ENCODE measurements at places on chromosomes 3 and 15.

DNA sequence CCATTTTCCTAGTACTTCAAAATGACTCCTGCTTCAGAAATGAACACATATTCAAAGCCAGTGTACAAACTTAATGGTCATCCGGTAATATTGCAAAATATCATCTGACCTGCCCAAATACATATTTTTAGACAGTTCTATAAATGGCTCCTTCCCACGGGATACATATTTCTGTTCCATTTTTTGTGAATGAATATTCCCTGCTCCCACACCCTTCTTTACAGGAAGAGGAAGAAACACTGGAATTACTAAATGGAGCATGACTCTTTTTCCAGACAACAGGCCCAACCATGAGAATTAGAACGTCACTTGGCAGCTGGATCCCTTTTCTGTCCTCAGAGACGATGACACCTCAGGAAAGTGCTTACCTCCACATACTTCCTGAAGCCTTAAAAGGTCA is 38.0 kb upstream of the CBLB start:
- no peak for DNase-seq

- no peak for DNase-seq
Measured at GRCh38 chr3:112335434-112335781, 2.5 kb downstream of the CD200 start.

DNA sequence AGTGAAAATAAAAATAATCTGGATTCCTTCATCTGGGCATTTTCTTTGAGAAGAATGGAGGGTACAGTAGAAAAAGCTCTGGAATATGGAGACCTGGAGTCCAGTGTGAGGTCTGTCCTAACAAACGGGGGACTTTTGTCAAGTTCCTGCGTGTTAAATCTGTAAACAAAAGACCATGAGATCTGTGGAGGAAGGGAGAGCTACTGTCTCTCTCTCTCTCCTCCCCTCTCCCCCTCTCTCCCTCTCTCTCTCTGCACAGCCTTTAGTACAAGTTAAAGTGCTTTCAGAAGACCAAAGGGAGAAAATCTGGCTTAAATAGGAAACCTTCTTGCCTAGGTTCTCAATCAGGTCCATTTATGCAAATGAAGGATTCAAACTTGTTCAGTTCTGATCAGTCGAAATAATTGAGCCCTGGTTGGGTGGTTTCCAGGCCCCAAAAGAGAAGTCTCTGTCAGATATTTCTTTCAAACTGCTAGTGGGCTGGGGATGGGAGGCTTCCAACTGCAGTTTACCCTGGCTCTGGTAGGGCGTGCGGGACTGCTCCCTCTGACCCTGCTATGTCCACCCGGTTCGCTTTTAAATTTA is 103.7 kb downstream of the SV2B start:
- no peak for DNase-seq

- DNase-seq: no peak
Measured at GRCh38 chr3:22792533-22792932, 410.6 kb upstream of the UBE2E2 start.

DNA sequence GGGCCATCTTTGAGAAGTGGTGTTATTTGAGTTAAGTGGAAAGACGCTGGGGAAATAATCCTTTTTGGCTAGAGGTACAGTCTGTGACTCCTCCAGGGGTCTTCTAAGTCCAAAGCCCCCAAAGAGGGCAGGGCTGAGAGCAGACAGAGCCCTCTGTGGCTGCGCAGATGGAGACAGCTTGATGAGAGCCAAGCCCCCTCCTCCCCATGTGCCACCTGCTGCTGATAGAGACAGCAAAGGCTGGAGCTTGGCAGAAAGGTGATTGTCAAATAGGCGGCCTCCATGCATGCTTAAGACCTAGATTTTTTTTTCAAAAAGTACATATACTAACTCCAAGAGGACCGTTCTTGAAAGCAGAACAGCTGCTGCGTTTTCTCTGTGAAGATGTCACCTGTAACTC is 72.4 kb downstream of the CRYGS start:
- DNase-seq: no peak

DNA sequence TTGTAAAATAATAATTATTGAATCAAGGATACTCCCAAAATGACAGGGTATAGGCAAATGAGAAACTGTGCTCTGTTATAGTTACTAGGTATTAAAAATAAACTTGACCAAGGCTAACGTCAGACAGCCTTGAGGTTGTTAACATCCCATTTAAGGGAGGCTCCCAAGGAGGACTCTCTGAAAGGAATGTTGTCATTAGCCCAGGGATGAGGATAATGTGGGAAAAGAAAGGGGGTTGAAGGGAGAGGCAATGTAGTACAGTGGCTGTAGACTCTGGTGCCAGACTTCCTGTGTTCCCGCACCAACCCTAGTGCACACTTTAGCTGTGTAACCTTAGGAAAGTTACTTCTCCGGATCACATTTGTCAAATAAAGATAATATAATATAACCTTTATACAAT is 47.0 kb upstream of the RARB start:
- no peak for DNase-seq

DNA sequence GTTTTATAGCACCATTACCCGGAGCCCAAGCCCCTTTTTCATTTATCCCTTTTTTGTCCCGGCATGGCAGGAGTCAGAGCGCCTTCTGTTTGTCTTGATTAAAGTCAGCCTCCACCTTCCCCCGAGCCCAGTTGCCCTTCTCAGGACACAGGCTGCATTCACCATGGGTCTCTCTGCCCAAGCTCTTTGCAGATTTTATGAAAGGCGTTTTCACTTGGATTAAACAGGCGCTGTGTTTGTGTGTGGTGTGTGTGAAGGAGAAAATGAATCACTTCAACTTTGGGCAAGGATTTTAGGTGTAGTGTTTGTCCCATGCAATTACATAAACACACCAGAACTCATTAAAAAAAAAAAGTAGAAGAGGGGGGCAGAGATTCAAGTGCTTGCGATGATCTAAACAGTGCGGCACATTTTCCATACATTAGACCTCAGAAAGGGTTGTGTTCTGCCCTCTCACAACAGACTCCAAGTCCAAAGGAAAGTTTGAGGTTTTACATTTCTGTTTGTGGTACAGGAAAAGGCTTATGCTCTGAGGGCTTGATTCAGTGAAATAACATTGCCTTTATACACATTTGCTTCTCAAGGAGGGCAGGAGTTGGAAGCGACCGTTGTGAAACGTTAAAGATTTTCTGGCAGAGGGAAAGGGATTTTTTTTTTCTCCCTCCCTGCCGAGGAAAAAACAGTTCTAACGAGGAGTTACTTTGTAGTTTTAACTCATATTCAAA is 14.5 kb upstream of the IL16 start:
- no peak for DNase-seq

- DNase-seq: no peak
Measured at GRCh38 chr15:91917686-91918360, 64.3 kb downstream of the SLCO3A1 start.

- no peak for DNase-seq
Measured at GRCh38 chr15:52359722-52360121, 64.1 kb upstream of the MYO5C start.

DNA sequence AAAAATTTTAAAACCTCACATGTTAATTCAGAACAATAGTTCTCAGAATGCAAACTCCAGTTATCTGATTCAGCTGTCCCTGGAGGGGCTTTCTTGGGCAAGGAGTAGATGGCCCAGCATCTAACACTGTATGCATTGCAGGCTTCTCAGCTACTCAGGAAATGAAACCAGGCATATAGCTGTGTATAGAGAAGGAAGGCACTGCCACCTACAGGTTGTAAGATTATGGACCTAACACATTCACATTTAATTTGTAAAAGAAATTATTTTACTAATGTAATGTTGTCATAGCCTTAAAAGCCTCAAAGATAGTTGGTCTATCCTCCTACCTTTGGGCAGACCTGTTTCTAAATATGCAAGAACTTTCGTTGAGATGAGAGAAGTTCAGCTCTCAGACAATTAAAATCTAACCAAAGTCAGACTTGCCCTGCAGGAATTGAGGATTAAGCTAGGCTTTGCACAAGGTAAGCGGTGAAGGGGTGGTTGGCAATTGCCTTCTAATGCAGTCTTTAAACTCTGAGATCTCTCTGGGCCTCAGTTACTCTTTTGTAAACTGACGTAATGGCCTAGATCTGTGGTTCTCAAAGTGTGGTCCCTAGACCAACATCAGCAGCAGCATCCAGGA is 132.8 kb upstream of the SLC24A5 start:
- DNase-seq: no peak

DNA sequence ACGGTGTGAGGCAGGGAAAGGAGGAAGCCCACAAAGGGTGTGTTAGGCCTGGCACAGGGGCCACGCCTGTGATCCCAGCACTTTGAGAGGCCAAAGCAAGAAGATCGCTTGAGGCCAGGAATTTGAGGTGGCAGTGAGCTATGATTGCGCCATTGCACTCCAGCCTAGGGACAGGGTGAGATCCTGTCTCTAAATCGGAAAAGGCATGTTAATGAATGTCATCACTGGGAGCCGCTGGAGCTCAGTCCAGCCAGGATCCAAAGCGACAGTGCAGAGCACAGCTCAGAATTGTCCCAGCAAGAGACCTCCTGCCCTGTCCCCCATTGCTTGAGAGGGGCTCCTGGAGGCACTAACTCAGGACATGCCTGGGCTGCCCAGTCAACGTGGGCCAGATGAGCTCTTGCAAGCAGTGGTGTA is 15.0 kb upstream of the FBLN2 start:
- no peak for DNase-seq

- DNase-seq: no peak
Measured at GRCh38 chr15:68175526-68175925, 29.6 kb downstream of the CALML4 start.

DNA sequence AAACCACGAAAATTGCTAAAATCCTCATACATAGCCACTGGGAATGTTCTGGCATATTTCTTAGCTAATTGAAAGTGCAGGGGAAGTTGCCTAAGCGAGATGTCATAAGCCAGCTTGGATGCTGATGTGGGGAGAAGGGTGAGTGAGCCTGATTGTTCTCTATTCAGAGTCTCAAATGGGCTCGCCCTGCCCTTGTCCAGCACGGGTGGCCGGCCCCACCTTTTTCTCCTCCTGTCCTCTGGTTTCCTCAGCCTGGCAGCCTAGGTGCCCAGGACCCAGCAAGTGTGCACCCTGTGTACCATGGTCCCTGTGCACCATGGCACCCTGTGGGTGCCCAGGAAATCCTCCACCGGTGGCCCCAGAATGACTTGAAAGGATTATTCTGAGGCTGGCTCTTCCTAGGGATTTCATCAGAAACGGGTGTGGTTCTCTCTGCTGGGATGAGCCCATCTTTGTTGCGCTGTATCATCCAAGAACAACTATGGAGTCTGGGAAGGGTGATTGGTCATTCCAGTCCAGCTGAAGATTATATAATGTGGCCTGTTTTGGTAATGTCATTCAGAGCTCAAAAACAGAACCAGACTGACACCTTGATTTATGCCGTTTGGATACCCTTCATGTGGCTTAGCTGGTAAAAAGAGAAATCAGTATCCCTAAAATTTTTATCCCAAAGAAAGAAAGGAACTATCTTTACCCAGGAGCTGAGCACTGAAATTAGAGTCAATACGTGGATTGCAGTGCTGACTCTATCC is 150.8 kb upstream of the BHLHE40 start:
- DNase-seq: no peak

GRCh38 chr3:122989856-122990575 is 37.5 kb downstream of the SEMA5B start:
- no peak for DNase-seq

DNA sequence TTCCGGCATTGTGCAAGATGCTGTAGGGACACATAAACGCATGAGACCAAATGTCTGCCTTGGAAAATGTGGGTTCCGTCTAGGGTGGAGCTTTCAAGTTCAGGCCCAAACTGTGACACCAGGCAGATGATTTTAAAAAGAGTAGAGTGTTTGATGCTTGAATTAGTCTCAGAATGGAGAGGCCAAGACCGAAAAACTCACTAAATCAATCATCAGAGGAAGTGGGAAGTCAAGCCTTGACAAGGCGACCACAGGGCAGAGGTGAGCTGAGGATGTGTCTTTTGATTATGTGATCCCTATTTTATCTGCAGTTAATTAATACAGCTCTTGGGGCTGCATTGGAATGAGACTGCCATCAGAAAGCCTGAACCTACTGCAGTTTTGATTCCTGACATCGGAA is 275.4 kb downstream of the ABHD5 start:
- no peak for DNase-seq

DNA sequence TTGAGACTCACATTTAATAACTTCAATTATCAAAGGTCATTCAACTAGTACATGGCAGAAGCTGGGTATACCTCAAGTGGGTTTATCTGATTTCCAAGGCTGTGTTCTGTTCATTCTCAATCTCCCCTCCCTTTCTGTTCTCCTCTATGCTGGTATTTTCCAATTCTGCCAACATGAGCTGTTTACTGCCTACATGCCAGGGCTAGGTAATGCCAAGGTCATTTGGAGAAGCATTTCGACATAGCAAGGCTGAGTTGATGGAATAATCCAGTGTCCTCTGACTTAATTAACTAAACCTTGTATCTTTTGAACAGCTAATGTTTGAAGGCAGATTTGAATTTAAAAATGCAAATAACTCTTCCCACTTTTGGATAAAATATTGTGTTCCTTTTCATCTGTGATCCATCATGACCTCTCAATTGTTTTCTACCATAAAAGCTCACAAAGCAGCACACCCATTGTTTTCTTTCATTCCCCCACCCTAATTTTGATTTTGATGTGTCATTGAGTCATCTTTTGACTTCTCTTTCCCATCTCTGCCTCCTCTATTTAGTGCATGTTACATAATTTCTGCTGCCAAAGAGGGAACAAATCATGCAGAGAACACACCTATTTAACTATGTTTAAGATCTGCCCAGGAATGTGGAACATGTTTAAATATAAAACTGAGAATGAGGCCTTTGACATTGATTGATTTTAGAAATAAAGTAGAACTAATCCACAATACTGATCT is 308.8 kb upstream of the NR2E3 start:
- DNase-seq: no peak

DNA sequence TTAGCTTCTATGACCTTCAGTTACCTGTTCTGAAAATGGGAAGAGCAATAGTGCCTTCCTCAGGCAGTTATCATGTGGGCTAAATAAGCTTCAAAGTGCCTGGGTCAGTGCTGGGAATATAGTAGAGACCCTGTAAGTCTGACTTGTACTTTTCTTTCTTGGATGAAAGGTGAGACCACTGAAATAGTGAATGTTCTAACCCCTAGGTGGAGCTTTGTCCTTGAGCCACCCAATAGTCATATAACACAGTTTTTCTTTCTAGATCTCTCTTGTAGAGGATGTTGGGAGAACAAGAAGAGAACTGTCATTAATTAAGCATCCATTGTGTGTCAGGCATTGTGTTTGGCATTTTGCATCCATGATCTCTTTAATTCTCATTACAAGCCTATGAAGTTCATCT is 13.0 kb upstream of the BFSP2 start:
- DNase-seq: no peak

DNA sequence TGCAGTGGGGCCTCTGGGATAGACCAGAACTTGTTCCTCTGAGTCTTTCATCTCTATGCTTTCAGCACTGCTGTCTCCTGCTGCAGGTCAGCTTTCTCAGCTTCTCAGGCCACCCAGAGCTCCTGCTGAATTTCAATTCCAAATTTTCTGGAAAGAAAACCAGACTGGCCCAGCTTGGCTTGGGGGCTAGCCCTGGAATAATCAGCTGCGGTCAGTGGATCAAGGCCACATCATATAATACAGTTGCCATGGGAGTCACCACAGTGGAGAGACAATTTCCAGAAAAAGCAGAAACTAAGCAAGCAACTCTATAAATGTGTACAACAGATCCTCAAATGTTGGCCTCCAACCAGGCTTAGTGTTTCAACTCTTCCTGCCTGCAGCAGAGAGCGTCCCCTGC is 91.1 kb upstream of the SLC24A5 start:
- no peak for DNase-seq

- DNase-seq: no peak
Measured at GRCh38 chr15:58015565-58015964, 49.9 kb downstream of the ALDH1A2 start.

Measured in stimulated activated naive CD4-positive, alpha-beta T cell treated with Interleukin-2 at 50 U/mL for 16 hours (primary cell).